Spleen (tissue), 13 donors: ENCODE measurements at places on chromosomes 12 and 14. TPM values are rescaled to one million over a fixed set of nuclear protein-coding genes. Genes with fewer than 3 reads are reported as not detected.

The GALNT9 gene
- total RNA-seq, result 1.7 TPM

The KCNK13 gene
- total RNA-seq, result 1.4 TPM

The TEX52 gene
- total RNA-seq, result not detected

The KRT78 gene
- total RNA-seq, result not detected

The SLC25A21 gene
- total RNA-seq, result 1.1 TPM

The TRPV4 gene
- total RNA-seq, result 5.2 TPM

The ERP27 gene
- 3.9 TPM for total RNA-seq

The GLI1 gene
- 0.46 TPM for total RNA-seq

The KRT71 gene
- total RNA-seq, result not detected

The BHLHE41 gene
- total RNA-seq, result 25.8 TPM

The RHOJ gene
- 21.2 TPM for total RNA-seq

The RFLNA gene
- total RNA-seq, result not detected

The SLC25A47 gene
- total RNA-seq, result not detected

The IFT43 gene
- 39.9 TPM for total RNA-seq
